ENCODE measurements at places on chromosomes 11 and 22.

GRCh38 chr11:60978546-60979380 lies 7.3 kb downstream of the CD6 start:
- DNase-seq, result no peak

GRCh38 chr22:26564672-26565071 lies 25.3 kb downstream of the TPST2 start:
- peak; percentile 1 for DNase-seq

GRCh38 chr22:38220163-38220562 lies 18.4 kb downstream of the MAFF start:
- no peak for DNase-seq

GRCh38 chr11:71500601-71501021 lies 26.5 kb upstream of the KRTAP5-7 start:
- DNase-seq, result no peak

- DNase-seq, result no peak
Observed at GRCh38 chr22:41821471-41822316, 11.2 kb upstream of the SREBF2 start.

GRCh38 chr11:63660972-63661371 lies 10.2 kb downstream of the ATL3 start:
- DNase-seq, result no peak

GRCh38 chr11:723120-723883 lies 17.3 kb downstream of the EPS8L2 start:
- no peak for DNase-seq

DNA sequence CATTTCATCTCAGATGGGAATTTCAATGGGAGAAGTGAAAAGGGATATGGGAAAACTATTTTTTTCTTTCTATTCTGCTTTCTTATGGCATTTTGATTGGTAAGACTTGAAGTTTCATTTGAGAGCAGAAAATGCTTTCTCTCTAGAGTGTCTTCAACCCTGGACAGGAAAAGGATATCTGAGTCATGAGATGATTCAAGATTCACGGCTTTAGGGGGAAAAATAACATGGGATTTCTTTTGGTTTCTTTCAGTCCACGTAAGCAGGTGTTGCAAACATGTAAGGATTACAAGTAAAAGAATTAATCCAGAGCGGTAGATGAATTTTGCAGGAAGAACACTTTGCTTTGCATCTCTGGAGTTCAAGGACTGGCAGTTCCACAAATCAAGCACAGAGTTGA lies 1001.0 kb upstream of the TENM4 start:
- DNase-seq, result no peak

- no peak for DNase-seq
Observed at GRCh38 chr11:1090600-1091331, 16.1 kb downstream of the MUC2 start.

GRCh38 chr11:23732026-23732425 lies 764.8 kb upstream of the LUZP2 start:
- DNase-seq, result no peak

DNA sequence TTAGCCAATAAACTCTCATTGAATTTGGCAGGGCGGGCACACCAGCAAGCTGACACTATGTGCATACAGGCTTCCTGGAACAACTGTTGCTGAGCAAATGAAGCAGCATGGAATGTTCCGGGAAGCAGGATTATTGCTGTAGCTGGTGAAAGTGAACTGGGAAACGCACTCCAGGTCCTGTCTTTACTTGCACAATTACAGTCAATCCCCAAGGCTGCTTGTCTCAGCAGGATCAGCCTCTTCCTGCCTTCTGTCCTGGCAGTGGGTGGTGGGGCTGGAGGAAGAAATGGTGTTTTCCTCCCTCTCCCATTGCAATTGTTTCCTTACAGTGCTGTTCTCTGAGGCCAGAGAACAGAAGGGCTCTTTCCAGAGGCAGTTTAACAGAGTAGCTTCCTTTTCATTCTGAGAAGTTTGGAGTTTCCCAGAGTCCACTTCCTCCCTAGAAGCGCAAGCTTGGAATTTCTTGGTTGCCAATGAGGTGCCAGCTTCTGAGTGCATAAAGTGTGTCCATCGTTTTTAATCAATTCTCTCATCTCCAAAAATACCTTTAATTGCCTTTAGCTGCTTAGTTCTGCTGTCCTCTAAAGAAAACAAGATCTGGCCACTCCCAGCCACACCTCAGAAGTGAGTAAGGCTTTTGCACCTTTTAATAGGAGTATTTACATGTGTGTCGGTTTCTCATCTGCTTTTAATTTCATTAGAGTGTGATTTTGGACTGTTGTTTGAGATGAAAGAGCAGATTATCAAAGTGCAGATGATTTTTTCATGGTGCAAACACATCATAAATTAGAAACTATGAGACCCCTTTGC lies 19.9 kb downstream of the CD44 start:
- DNase-seq, result peak; percentile 63

DNA sequence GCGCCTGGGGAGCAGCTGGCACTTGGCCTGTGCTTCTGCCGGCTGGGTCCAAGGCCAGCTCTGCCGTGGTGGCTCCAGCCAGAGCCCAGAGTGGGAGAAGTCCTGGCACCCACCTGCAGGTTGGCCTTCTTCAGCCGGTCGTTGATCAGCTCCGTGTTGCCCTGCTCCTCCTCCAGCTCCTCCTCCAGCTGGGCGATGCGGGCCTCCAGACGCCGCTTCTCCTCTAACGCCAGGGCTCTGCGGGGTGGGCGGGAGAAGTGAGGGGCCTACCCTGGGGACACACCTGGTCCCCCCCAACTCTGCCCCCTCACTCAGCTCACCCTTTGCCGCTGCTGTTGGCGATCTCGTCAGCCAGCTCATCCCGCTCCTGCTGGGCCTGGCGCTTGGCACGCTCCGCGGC lies 32.6 kb downstream of the APOL1 start:
- DNase-seq, result no peak

Measured in psoas muscle (tissue), 8 donors.